Central memory CD8-positive, alpha-beta T cell (primary cell): ENCODE measurements at places on chromosomes 6 and 20.

DNA sequence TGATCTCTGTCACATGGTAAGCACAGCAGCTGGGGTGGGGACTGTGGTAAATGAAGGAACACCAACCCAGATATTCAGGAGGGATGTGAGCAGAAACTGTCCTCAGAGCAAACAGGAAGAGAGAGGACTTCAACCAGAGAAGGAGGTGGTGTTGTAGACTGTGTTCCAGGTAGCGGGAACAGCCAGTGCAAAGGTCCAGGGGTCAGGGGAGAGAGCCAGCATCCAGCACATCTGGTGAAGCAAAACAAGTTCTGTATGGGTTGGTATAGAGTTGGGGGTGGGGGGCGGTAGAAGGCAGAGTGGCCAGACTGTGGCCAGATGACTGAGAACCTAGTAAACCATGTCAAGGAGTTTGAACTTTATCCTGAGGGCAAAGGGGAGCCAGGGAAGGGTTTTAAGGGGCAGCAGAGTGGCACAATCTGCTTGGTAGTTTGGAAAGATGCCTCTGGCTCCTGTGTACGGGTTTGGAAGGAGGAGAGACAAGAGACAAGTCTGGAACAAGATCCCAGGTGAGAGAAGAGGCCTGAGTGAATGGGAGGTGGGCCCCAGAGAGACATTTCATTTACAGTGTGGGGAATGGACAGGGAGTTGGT is 27.8 kb upstream of the TTPAL start:
- DNase-seq: no peak

DNA sequence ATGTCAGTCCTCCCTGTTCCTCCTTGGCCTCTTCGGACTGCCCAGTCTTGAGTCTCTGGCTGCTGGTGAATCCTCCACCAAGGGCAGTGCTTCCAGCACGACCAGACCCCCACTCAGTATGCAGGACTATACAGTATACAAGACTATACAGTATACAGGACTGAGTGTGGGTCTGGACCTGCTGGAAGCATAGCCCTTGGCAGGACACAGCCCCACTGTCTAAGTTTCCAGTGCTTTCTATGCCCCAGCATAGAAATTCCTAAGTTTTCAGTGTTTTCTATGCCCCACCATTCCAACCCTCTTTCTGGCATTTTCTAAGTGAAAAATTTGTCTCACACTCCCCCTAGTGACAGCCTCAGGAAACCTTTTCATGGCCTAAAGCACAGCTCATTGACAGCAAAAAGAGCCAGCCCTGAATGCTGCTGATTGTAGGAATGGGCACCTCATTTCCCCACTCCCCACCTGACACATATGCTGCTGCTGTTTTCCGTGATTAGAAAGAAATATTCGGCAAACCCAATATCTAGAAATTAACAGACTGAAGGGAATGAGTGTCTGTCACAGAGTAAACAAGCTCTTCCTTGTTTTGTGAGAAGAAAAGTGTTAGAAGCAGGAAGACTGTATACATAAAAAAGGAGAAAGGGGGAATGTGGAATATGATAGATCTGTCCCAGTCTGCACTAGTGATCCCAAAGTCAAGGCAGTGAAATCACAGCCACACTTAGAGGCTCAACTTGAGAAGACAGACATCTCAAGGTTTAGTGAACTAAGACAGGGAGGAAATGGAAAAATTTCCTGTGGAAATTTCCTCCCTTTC is 206.9 kb downstream of the IBTK start:
- no peak for DNase-seq

- DNase-seq: no peak
These were observed 242.3 kb upstream of the PREP start for GRCh38 chr6:105645156-105645555.

GRCh38 chr6:147667082-147667481 is 158.6 kb downstream of the SAMD5 start:
- no peak for DNase-seq

- no peak for DNase-seq
These were observed 340.5 kb upstream of the SYNCRIP start for GRCh38 chr6:85983032-85983659.

DNA sequence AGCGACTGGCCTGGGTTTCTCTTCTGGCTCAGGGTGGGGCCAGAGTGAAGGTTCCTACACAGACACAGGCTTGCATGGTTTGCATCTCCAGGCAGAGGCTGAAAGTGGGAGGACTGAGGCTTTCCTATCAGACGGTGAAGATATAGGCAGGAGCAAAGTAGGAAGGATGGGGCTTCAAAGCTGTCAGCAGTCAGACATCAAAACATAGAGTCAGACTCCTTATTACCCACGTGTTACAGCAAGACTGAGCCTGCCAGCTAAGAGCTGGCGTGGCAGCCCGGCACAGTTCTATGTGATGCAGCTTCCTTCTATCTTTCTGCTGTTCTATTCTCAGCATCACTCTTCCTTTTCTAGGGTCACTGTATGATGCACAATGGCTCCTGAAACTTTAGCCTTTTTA is 445.1 kb downstream of the DOK5 start:
- DNase-seq: no peak

DNA sequence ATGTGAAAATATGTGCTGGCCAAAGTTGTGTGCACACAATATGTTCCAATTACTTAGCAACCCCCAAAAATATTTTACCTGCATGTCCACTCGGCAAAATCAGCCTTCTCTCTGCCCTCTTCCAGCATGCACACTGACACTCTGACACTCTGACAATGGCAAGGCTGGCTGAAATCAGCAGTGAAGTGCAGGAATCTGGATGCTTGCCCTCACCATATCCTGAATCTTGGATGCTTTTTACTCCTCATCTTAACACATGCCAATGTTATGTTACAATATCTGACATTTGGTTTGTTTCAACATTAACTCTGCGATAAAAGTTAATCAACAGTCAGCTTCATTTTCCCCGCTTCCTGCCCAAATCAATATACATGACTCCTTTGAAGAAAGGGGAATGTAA is 203.2 kb downstream of the COL9A1 start:
- no peak for DNase-seq

DNA sequence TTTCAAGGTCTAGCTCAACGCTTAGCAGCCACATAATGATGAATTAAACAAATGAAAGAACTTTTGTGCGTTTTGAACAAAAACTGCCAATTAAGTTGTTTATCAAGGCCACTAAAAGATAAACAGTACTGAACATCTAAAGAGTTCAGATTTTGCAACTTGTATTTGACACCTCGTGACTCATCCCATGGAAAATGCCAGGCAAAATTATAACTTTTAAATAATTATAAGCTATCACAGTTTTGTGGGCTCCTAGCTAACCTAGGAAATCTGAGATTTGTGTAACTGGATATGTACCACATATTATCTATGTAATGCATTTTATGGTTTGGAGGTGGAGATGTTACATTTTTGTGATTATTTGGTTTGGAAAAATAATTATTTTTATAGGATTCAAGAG is 9.6 kb upstream of the BAG2 start:
- no peak for DNase-seq

GRCh38 chr6:54135665-54136369 is 24.6 kb downstream of the MLIP start:
- no peak for DNase-seq

GRCh38 chr20:23937303-23938117 is 51.1 kb downstream of the GGTLC1 start:
- peak; percentile 64 for DNase-seq

- DNase-seq: no peak
These were observed 1.1 kb downstream of the BAG2 start for GRCh38 chr6:57173056-57173885.

GRCh38 chr6:14121936-14122344 is 4.4 kb downstream of the CD83 start:
- no peak for DNase-seq

- no peak for DNase-seq
These were observed 419.3 kb downstream of the PHF3 start for GRCh38 chr6:64054861-64055260.

DNA sequence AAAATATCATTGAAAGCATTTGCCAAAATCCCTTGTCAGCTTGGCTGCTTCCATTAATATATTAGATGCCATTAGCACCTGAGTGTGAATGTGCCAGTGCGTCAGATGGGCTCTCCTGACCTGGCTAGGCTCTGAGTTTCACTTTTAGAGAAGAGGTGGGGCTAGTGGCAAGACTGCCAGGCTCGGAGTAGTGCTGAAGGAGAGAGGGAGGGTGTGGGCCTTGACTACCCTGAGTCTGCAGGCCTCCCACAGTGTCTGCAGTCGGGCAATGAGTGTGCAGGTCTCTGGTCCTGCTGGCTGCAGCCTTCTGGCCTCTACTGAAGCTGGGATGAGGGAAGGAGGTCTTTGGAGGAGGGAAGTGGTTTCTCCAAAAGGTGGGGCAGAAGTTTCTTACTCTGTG is 34.6 kb upstream of the PNPLA1 start:
- no peak for DNase-seq

DNA sequence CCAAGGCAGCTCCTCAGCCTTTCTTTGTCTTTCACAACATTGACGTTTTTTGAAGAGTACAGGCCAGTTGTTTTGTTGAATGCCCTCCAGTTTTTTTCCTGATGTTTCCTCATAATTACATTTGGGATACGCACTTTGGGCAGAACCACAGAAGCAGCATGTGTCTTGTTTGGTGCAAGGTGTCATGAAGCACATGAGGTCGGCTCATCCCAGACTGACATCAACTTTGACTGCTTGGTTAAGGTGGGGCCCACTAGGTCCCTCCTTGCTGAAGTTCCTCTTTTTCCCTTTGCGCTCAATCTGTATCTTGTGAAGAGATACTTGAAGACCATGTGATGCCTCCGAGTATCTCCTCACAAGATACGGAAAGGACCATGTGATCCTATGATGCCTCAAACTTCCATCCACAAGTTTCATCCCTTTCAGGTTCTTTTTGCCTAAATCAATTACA is 10.5 kb downstream of the SNAI1 start:
- DNase-seq: no peak

DNA sequence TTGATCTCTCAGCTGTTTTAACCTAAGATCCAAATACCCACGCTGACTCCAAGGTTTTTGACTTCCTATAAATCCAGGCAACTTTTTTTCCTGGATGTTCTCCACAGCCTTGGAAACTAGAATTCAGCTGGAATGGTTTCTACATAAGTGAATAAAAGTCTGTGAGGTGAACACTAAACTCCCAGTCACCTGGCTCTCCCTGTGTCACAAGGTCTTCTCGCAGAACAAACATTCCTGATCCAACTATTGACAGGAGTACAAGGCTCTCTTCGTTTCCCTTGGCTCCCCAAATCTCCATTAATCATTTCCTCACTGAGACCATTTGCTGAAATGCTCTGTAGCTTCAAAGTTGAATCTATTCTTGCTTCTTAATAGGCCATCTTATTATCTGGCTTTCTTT is 265.7 kb downstream of the ADGRG6 start:
- DNase-seq: no peak

DNA sequence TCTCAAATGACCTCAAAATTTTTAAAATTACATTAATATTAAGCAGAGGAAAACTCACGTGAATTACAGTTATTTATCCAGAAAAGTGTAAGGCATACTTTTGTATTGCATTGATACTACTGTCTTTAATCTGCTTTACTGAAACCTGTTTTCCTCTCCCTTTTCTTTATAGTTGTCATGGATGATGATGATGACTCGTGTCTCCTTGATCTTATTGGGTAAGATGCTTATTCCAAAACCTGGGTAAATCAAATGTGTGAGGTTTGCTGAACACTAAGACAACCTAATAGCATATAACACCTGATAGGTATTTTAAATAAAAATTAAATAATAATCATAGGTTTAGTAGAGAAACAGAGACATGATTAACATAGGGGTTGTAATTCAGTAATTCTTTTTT is 40.0 kb downstream of the BICRAL start:
- no peak for DNase-seq

DNA sequence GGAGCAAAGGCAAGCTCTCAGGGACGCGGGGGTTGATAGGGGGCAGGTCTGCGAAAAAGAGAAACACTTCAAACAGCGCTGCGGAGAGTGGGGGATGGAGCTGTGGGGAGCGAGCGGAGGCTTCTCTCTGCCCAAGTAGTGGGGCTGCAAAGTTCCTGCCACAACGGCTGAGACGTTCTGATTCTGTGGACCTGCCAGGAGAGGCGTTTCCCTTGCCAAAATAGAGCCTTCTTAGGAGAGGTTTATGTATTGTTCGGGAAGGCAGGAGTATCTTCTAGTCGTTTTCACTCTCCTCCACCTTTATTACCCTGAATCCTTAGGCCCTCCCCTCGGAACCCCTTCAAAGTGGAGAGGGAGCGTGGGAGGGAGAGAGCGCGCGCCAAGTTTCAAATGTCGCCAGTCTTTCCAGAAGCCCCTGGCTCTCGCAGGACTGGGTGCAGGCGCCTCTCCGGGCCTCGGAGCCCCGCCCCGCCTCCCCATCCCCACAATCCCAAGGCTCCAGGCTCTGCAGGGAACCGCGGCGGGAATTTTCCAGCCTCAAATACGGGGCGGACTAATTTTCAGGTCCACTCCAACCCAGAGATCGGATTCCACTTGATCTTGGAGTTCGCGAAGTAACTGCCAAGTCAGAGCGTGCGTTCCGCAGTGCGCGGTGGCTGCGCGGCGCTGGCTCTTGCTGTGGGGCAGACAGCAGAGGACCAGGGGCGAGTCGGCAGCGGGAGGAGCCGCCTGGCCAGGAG is 10.0 kb upstream of the POU3F2 start:
- DNase-seq: no peak

DNA sequence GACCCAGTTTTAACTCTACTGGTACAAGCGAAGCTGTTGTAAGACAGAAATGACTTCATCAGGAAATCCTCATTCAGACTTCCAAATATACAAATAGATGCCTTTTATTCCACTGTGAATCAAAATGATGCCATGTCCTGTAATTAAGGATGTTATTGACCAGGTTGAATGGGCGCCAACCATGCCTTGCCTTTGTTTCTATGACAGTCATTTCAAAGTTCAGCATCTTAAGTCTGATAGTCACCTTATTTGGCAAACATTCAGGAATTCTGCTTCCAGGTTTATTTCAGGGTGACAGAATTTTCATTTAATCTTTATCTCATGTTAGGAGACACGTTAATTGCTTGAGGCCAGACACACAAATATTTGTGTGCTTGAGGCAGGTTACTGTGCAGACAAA is 592.8 kb upstream of the JAG1 start:
- no peak for DNase-seq

GRCh38 chr6:13267142-13267651 is 61.1 kb downstream of the TBC1D7 start:
- no peak for DNase-seq

GRCh38 chr6:89987830-89988229 is 93.6 kb downstream of the GJA10 start:
- no peak for DNase-seq

DNA sequence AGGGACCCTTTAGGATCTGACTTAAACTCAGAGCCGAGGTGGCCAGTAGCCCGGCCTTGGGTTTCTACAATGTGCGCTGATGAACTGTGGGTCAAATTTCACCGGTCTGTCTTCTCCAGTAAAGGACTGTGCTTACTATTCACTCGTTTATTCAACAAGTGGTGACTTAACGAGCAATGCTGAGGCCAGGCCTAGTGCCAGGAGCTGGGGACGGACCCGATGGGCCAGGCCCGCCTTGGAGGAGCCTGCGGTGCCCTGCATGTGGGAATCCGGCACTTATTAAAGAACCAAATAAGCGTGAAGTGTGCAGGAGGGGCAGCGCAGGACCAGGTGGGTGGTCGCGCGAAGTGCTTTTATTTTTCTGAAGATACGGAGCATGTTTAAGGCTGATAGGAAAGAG is 24.0 kb downstream of the CTCFL start:
- DNase-seq: no peak
